ENCODE measurements at places on chromosomes 6 and 20. TPM values are rescaled to one million over a fixed set of nuclear protein-coding genes. Genes with fewer than 3 reads are reported as not detected.

DNA sequence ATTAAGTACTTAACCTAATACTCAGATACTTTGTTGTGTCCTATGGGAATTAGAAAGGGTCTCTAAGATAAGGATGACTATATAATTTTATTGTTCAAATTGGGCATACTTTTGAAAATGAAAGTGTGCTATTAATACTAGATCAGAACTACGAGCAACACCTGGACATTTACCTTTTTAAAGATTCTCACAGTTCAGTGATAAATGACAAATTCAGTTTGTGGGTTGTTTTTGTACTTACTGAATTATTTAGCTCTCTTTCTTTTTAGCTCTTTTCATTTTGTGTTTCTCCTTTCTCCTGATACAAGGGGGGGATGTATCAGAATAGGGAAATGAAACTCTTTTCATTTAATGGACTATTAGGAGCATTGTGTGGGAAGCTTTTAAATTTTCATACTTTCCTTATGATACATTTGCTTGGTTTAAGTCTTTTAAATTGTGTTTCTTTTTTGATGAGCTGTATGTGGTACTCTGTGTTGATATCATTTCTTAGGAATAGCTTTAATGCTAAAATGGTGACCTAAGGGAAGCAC, 47.5 kb downstream of the PHF3 start:
- DNase-seq, result no peak

GRCh38 chr20:21516861-21517565, 3.1 kb upstream of the NKX2-2 start:
- DNase-seq, result no peak

DNA sequence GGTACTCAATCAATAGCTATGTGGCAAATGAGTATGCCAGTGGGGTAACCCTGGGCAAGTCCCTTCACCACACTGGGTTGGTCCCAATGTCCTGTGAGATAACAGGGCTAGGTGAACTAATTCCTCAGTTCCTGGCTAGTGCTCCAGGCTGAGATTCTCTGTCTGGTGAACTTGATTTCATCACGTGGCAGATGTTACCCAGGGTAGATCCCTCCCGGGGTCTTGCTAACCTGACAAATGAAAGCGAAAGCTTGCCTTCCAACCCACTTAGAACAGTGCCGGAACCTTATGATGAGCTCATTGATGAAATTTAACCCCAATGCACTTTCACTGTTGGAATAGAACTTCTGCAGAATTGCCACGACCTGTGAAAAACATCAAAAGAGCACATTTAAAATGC, 6.6 kb upstream of the ANKRD60 start:
- no peak for DNase-seq

- DNase-seq, result no peak
Observed at GRCh38 chr6:6217855-6218758, 102.4 kb downstream of the F13A1 start.

SLC22A2 gene
- not detected for total RNA-seq

TREML1 gene
- not detected for total RNA-seq

GPX5 gene
- not detected for total RNA-seq

FOXS1 gene
- total RNA-seq, result not detected

Data from HT-29 (cell line).